NAMALWA (cell line): ENCODE measurements at places on chromosomes 3 and 15.
A peak's percentile ranks its signal among the peaks of the same experiment; 100 is the strongest.

GRCh38 chr3:463252-464192 is 267.0 kb downstream of the CHL1 start:
- peak; percentile 5 for DNase-seq

DNA sequence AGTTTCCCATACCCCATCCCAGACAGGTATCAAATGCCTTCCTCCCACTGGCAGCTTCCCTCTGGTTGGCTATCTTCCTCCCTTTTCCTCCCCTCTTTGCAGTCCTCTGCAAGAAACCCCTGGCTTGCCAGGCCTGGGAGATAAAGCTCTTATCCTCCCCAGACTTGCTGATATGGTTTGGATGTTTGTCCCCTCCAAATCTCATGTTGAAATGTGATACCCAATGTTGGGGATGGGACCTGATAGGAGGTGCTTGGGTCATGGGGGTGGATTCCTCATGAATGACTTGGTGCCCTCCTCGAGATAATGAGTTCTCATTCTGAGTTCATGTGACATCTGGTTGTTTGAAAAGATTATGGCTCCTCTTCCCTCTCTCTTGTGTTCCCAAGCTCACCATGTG is 32.2 kb upstream of the SNRK start:
- DNase-seq, result no peak

GRCh38 chr3:195007766-195008165 is 263.2 kb downstream of the XXYLT1 start:
- DNase-seq, result no peak

DNA sequence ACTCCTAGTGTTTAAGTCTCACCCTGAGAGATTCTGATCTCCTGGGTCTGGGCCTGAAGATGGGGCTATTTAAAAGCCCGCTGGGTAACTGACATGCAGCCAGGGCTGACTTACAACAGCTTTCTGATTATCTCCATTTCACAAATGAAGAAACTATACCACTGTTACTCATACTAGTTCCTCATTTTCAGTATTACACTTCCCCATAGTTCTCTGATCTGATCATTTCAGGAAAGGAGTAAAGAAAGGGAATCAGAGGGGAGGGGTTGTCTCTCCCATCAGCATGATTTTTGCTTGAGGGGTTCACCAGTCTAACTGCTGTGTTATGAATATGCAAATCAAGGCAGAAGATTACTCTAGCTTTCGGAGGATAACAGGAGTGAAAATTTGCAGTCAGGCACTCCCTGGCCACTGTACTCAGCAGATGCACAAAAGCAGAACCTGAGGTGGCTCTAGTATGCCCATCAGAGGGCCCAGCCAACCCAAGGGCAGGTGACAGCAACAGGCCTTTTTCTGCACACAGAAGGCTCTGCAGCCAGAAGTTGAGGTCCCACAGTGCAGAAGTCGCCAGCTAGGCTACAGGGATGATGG is 59.4 kb downstream of the DAPK2 start:
- peak; percentile 58 for DNase-seq

DNA sequence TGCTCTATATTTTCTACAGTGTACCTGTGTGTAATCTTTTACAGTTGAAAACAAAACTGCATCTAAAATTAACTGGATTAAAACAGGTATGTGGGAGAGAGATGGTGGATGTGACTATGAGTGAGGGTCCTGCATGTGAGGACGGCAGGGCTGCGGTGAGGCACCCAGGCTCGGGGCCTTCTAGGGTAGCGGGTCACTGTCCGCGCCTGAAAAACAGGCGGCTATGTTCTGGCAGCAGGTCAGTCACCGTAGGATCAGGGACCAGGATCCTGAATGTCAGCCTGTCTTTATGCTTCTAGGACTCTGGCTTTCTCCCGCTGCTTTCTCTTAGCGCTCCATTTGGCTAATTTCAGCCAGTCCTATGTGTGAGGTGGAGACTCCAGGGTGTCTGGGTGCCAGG is 12.6 kb downstream of the TMEM40 start:
- DNase-seq, result no peak

GRCh38 chr15:26870346-26870745 is 3.5 kb downstream of the GABRA5 start:
- no peak for DNase-seq

DNA sequence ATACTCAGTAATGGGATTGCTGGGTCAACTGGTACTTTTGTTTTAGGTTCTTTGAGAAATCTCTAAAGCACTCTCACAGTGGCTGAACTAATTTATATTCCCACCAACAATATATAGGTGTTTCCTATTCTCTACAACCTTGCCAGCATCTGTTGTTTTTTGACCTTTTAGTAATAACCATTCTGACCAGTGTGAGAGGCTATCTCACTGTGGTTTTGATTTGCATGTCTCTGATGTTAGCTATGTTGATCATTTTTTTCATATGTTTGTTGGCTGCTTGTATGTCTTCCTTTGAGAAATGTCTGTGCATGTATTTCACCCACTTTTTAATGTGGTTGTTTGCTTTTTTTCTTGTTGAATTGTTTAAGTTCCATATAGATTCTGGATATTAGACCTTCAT is 98.2 kb upstream of the DCBLD2 start:
- DNase-seq, result no peak

DNA sequence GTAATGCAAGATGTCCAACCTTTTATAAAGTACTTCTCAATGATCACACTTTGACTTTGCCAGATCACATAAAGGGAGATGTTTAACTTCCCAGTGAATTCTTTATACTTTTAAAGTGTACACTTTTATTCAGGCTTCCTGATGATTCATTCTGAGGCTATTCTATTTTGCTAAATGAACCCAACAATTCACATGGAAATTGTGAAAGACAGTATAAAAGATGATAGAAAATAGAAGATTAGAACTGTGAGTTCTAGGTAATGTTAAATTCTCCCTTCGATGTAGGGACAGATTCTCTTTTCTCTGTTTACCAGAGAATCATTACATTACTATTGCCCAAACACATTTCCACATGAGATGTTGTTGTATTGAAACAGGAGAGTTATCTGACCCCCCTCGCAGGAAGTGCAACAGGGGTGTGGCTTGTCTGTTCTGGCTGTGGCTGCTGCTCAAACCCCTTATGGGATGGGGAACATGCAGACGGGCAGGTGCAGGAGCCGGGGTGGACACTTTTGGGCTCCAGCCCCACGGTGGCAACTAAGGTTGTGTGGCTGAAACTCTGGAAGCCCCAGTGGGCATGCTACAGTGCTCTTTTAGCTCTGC is 131.3 kb upstream of the LRTM1 start:
- DNase-seq, result no peak
